ENCODE measurements at places on chromosomes 7 and 10. TPM values are rescaled to one million over a fixed set of nuclear protein-coding genes. Genes with fewer than 3 reads are reported as not detected.

The PVRIG gene
- 27.4 TPM for total RNA-seq

The PKD1L1 gene
- 0.05 TPM for total RNA-seq

The CFAP43 gene
- not detected for total RNA-seq

GRCh38 chr7:151272877-151273276 lies 24.4 kb upstream of the SMARCD3 start:
- no peak for DNase-seq

- DNase-seq: no peak
These were observed 62.2 kb downstream of the XPNPEP1 start for GRCh38 chr10:109861081-109861480.

DNA sequence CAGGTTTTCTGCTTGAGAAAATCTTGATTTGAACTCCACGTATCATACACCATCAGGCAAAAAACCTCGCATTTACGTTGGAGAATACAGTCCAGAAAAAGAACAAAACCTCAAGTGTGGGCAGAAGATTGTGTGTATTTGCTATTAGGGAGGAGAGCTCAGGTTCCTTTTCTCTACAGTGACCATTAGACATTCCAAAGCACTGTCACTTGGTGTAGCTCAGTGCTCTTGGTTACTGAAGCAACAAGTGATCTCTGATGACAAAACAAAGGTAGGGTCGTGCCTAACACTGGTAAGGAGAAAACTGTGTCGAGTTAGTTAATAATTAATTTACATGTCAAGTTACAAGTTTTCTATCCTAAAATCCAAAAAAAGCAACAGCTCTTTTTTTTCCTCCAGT lies 72.6 kb downstream of the C1GALT1 start:
- no peak for DNase-seq

- DNase-seq: no peak
These were observed 1.2 kb upstream of the LZTS2 start for GRCh38 chr10:100998183-100998990.

GRCh38 chr10:11015446-11015934 lies 2.2 kb upstream of the CELF2 start:
- DNase-seq: no peak

DNA sequence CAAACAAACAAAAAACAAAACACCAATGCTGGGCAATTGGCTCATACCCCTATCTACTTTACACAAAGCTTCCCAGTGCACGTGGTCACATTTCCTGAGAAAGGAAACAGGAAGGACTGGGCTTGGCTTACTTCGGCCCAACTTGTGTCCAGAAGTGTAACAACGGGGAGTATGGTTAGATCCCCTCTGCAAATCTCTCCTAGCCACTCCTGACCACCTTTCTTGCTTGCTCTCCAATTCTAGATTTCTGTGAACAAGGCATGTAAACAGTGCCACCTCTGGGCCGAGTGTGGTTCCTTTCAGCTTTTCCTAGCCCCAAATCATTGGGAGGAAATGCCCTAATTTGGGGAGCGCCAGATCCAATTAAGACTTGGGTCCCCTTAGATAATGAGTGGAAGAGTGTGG lies 21.0 kb upstream of the FRAT2 start:
- no peak for DNase-seq

GRCh38 chr10:75250934-75251333 lies 15.2 kb upstream of the COMTD1 start:
- DNase-seq: no peak

DNA sequence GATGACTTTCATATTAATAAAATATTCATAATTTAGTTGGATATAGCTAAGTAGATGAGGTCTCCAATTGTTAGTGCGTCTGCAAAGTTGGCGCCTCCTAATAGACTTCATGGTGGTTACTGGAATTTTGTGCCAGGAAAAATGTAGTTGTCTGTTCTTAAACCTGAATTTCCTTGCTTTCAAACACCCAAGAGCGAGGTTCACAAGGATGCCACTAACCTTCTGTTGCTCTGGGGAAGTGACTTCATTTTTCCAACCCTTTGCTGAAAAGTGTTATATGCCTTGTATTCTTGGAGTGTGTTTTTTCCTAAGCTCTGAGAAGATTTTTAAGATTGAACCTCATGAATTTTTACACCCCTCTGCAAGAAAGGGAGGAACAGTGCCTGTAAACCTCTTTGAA lies 98.9 kb upstream of the GLCCI1 start:
- no peak for DNase-seq

DNA sequence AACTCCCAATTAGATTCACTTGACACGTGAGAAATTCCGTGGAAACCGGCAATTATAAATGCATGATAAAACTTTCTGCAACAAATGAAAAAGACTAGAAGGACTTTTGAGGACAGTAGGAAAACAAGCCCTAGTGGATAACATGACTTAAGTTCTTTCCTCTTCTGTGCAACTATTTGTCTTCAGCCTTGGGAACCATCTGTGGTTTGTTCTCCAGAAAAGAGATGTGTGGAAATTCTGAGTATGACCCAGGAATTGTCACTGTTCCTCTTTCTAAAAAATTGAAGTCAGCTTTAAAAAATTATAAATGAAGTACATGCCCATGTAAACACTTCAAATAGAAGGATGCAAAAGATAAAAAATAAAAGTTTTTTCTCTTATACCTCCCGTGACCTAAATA lies 128.6 kb upstream of the SVIL start:
- no peak for DNase-seq

- no peak for DNase-seq
These were observed 16.5 kb downstream of the PDE6C start for GRCh38 chr10:93628858-93629257.

- DNase-seq: no peak
These were observed 111.0 kb downstream of the FOXL3 start for GRCh38 chr7:400901-401485.
